ENCODE measurements at places on chromosomes 2 and 18. TPM values are rescaled to one million over a fixed set of nuclear protein-coding genes. Genes with fewer than 3 reads are reported as not detected.

Gene HOXD13
- total RNA-seq, result under 0.01 TPM

Gene SCYGR4
- total RNA-seq, result not detected

Gene PIEZO2
- total RNA-seq, result 311 TPM

Gene MC2R
- total RNA-seq, result not detected

Gene XDH
- not detected for total RNA-seq

Gene HOXD3
- total RNA-seq, result 9.1 TPM

Gene SPATS2L
- 19.4 TPM for total RNA-seq

Gene CXCR1
- total RNA-seq, result not detected

Gene ATP6V1C2
- under 0.01 TPM for total RNA-seq

Gene SERPINB13
- total RNA-seq, result not detected

Gene REEP1
- 17.7 TPM for total RNA-seq

Gene GLI2
- total RNA-seq, result 0.09 TPM

Gene CRYBA2
- total RNA-seq, result not detected

Gene HOXD12
- total RNA-seq, result not detected

Gene SH3RF3
- 4.6 TPM for total RNA-seq

Gene ALPG
- total RNA-seq, result not detected

Gene CDK5R2
- total RNA-seq, result not detected

Gene WNT6
- total RNA-seq, result not detected

Gene LIMS2
- total RNA-seq, result 5.1 TPM

Gene RAB6C
- total RNA-seq, result not detected

Gene ANKRD30B
- under 0.01 TPM for total RNA-seq

Gene POTEJ
- total RNA-seq, result 0.26 TPM

Gene TOGARAM2
- not detected for total RNA-seq

Data from dermis lymphatic vessel endothelial cell (primary cell).